LNCaP clone FGC (cell line): ENCODE measurements at places on chromosomes 1 and 21.

DNA sequence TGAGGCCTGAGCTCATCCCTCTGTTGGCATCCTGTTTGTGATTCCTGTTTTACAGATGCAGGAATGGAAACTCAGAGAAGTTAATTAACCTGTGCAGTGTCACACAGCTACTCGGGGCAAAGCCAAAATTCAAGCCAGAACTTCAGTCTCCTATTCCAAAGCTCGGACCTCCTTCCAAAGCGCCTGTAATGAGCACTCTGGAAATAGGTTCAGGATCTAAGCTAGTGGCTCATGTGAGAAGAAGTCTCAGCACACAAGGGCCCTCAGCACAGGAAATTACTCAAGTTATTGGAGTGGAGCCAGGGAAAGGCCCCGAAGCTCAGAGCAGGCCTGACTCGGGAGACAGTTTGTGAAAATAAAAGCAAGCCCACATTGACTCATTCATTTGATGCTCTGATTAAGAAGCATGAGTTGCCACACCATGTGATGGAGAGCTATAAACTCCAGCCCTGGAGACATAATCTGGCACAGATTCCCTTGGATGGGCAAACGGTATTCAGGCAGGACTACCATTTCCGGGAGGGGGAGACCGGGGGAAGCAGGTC is 50.6 kb upstream of the LYST start:
- no peak for DNase-seq

DNA sequence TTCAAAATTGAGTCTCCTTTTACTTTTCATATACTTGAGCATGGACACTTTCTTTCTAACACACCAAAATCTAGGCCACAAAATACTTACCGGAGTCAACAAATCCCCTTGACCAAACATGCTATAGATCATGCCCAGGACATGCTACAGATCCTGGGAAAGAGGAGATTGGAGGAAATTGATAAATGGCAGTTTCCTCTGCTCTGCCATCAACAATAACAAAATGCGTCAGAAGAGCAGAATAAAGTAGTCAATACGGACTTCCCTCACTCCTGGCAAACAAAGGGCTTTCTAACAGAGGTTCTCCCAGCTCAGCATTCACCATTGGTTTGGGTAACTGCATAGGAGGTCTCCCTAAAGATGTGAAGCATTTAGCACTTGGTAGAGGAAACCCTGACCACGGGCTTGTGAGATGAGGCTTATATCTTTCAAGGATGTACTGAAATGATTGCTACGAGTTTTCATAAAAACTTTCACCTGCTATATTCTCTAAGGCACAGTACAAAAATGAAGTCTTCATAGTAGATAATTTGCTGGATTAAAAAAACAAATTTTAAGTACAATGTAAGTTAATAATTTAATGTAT is 283.8 kb upstream of the RUNX1 start:
- no peak for DNase-seq

- DNase-seq = no peak
Observed at GRCh38 chr1:11138952-11139351, 39.3 kb upstream of the EXOSC10 start.

DNA sequence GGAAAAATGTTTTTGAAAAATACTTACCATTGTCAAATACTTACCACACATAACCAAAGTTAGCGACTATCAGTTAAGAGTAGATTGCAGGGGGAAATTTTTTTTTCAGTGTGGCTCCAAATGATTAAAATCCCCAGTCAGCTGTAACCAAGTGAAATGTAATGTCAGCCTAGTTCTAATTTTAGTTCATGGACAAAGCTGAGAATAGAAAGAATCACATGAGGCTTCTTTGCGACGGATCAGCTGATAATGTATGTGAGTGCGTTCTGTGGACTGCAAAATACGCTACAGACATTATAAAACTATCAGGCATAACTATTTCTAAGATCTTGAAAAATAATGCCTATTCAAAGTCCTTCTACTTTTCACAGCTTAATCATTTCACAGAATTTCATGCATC is at the start of gene LRRC39:
Gene LRRC39 (minus strand): TSS at position 166 of the 400 bp plus-strand sequence. CDS start 9,740 bp downstream, outside the sequence.
- DNase-seq = no peak

- DNase-seq = no peak
Observed at GRCh38 chr21:44734026-44734745, 22.8 kb upstream of the TSPEAR start.

DNA sequence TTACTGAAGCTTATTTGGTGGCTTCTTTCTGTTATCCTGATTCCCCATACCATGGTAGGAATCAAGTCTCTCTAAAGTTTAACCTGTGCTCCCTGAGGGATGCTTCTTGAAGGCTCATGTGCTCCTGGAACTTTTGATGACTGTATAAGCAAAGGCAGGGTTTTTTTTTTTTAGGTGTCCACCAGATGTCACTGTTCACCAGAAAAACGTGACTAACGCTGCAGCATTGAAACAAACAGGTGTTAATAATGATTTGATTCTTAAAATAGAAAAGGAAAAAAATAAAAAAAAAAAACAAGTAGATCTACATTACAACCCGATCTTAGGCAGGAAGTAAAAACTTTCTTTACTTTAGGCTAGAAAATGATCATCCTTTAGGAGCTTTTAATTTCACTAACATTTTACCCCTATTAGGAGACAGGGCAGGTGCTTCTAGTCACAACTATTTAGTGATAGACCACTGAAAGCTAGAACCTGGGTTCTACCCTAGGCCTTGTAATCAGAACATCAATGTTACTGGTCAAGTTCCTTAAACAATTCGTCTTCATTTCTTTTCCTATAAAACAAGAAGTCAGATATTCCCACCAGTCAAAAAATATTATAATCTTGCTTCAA is 223.0 kb downstream of the PLA2G4A start:
- DNase-seq = peak; percentile 46

- DNase-seq = no peak
Observed at GRCh38 chr1:155247667-155248553, 7.4 kb downstream of the ENTREP3 start.

- no peak for DNase-seq
Observed at GRCh38 chr1:227749916-227750710, 14.9 kb downstream of the SNAP47 start.

- DNase-seq = no peak
Observed at GRCh38 chr1:15620155-15620545, 2.9 kb downstream of the DDI2 start.

- DNase-seq = peak; percentile 92
Observed at GRCh38 chr1:151972542-151973248, 21.0 kb downstream of the S100A10 start.

DNA sequence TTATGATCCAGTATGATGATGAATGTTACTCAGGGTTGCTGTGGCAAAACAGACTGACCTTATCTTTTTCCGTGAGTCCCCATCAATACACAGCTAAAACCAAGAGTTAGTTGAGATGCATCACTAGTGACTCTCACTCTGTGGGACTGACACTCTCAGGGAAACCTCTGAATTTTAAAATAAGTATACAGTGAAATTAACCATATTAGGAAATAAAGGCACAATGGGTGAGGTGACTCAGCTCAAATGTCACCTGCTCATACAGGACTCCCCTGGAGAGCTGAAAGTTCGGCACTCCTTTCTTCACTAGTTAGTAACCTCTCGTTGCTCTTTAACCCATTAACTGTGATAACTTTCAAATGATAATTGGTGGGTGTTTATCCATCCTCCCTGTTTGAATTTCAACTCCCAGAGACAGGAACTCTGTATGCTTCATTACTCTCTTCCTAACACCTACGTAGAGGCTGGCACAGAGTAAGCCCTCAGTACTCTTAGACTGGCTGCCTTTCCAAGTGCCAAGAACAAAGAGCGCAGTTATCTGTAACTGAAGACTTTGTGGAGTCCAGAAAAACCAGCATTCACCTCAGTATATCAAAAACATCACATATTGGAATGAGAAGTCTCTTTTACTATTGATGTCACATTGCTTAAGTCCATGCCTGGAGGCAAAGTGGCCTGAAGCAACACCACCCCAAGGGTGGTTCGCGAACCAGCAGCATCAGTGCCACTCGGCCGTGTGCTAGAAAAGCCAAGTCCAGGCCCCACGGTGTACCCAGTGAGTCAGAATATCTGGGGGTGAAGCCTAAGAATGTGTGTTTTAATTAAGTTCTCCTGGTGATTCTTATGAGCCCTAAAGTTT is 91.1 kb downstream of the NIBAN1 start:
- no peak for DNase-seq

GRCh38 chr1:40868051-40868723 is 6.0 kb upstream of the CITED4 start:
- peak; percentile 88 for DNase-seq

DNA sequence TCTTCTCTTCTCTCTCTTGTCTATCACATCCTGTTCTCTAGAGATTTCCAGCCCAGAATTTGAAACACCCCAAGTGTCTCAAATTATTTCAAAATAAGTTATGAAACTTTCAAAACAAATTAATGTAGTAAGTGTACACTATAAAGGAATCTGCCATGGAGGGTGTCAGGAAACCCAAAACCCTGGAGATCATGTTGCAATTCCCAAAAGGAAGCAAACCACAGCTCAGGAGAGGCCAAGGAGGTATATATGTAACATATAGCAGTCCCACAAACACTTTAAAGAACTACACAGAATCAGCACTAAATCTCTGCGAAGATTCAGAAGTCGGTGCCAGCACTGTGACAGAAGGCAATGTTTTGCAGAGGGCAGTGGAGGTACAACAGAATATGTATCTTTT is 26.6 kb downstream of the PTPN14 start:
- no peak for DNase-seq

- DNase-seq = no peak
Observed at GRCh38 chr1:56526571-56527174, 52.7 kb downstream of the PLPP3 start.

- no peak for DNase-seq
Observed at GRCh38 chr1:173715538-173715844, 710 bp downstream of the KLHL20 start.

- no peak for DNase-seq
Observed at GRCh38 chr1:212641956-212642355, 33.4 kb downstream of the ATF3 start.

DNA sequence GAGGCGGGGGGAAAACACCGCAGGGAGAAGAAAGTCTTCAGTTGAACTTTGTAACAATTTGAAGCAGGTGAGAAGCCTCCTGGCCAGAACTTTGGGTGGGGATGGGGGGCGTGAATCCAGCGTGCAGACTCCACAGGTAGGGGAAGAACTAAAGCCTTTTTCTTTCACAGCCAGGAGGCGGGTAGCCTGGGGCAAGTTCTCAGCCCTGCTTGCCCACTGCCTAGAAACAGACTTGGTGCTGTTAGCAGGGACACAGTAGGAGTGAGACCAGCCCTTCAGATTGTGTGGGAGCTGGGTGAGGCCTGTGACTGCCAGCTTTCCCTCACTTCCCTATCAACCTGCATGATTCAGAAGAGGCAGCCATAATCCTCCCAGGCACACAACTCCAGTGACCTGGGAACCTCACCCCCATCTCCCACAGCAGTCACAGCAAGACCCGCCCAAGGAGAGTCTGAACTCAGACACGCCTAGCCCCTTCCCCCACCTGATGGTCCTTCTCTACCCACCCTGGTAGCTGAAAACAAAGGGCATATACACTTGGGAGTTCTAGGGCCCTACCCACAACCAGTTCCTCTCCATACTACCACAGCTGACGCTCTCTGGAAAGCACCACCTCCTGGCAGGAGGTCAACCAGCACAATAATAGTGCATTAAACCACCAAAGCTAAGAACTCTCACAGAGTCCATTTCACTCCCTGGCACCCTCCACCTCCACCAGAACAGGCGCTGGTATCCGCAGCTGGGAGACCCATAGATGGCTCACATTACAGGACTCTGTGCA is 83.5 kb upstream of the CDC42BPA start:
- no peak for DNase-seq
